HEK293T (cell line): ENCODE measurements at places on chromosomes 16 and 17.

DNA sequence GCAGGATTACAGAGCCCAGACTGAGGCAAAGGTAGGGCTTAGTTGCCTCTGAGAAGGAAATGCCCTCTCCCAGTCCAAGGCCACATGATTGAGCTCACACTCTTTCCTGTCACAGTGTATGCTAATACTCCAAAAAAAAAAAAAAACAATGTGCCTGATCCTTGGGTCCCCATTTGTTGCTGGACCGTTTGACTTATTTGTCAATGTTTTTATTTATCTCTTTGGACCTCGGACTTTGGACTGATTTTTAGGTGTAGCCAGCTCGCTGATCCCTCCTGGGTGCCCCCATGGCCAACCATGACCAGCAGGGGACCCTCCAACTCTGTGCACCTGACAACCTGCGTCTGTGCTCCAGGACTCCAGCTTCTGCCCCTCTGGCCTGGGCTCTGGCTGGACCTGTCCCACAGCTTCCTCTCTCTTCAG lies 622 bp upstream of the CCL16 start:
- no peak for DNase-seq

- no peak for DNase-seq
Observed at GRCh38 chr16:80063713-80064069, 463.2 kb upstream of the MAF start.

DNA sequence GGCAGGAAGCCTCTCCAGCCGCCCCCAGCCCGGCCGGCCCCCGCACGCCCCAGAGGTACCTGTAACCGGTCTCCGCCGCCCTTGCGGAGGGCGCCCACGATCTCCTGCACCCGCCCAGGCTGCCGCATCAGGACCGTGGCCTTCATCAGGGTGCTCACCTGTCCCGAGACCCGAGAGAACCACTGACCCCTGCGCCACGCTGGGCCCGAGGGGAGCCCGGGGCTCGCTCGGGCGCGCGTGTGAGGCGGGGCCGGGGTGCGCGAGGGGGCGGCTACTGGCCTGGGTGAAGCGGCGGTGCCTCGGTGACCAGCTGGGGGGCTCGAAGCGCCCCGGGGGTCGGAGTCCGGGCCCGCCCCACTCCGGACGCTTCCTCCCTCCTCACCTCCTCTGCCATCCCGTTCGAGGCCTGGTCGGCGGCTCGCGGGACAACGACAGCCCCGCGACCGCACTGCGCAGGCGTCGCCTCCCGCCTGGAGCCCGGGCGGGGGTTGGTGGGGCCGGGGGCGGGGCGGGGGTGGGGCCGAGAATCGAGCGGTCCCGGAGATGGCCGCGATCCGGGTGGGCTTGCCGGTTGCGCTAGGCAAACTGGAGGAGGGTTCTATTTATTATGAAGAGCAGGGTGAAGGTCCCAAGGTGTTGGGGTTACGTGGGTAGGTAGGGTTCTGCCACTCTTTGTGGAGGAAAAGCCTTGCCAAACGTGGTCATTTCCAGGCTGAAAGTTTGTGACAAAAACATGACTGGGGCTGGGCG lies at the start of gene NT5C3B:
NT5C3B (minus strand) TSS at position 433 of the 750 bp plus-strand sequence; CDS start at position 394, 39 bp downstream.
- peak; percentile 98 for DNase-seq

- peak; percentile 76 for DNase-seq
Observed at GRCh38 chr17:46212634-46213435, 19.6 kb upstream of the KANSL1 start.

DNA sequence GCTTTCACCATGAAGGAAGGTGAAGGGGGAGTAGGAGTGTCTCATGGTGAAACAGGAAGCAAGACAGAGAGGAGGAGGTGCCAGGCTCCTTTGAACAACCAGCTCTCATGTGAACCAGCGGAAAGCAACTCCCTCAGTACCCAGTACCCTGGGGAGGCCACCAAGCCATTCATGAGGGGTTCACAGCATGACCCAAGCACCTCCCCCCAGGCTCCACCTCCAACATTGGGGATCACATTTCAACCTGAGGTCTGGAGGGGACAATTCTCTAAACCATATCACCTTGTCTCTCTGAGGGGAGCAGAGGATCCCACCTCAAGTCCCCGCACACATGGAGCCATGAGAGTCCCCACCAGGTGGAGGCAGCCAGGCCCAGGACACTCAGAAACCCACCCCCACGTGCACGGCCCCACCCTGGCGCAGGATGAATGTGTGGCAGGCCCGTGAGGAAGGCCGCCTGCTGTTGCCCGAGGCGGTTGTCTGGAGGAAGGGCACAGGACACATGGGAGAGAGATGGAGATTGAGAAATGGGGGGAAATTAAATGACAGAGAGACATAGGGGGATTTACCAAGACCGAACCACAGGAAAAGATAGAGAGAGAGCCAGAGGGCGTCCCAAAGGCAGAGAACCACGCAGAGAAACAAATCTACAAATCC lies 85.9 kb downstream of the TMEM132E start:
- no peak for DNase-seq

- DNase-seq: no peak
Observed at GRCh38 chr16:30002614-30003346, 6.7 kb downstream of the INO80E start.

GRCh38 chr16:78285437-78285922 lies 186.0 kb downstream of the WWOX start:
- no peak for DNase-seq

DNA sequence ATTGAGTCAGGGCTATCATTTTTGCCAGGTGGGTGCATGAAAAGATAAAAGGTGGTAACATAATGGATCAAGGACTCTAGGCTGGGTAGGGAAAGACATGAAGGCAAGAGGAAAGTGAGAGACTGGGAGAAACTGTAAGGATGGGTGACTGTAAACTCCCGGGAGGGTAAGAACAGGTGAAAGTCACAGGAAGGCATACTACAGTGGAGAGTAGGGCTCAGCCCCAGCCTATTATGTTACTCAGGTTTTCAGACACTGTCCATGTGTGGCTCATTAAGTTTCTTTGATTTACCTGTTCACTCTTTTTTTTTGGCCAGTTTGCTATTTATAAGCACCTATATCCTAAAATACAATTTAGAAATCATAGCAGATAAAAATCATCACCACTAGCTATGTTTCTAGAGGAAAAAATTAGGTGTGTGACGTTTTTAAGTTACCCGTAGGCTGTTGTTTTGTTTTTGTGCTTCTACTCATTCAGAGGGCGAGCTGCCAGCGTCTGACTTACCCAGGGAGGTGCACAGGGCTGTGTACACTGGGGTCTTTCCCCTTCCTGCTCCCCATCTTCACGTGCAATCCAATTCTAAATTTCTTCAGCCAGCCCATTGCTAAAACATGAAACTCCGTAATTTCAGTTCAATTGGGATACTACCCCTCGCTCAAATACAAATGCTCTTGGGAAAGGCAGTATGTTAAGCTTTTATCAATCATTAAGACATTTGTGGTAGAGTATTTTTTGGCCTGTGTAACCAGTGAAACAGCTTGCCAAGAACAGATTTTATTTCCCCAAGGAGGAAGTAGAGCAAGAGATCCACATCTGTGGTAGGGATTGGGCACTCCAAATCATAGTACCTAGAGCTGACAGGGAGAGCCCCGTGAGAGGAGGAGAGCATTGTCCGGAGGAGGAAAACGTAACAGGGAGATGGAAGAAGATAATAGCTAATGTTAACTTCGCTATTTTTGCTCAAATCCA lies 21.7 kb upstream of the VWA3A start:
- DNase-seq: no peak

- no peak for DNase-seq
Observed at GRCh38 chr16:82045465-82045864, 10.4 kb downstream of the HSD17B2 start.
